ENCODE measurements at places on chromosomes 13 and 19.

DNA sequence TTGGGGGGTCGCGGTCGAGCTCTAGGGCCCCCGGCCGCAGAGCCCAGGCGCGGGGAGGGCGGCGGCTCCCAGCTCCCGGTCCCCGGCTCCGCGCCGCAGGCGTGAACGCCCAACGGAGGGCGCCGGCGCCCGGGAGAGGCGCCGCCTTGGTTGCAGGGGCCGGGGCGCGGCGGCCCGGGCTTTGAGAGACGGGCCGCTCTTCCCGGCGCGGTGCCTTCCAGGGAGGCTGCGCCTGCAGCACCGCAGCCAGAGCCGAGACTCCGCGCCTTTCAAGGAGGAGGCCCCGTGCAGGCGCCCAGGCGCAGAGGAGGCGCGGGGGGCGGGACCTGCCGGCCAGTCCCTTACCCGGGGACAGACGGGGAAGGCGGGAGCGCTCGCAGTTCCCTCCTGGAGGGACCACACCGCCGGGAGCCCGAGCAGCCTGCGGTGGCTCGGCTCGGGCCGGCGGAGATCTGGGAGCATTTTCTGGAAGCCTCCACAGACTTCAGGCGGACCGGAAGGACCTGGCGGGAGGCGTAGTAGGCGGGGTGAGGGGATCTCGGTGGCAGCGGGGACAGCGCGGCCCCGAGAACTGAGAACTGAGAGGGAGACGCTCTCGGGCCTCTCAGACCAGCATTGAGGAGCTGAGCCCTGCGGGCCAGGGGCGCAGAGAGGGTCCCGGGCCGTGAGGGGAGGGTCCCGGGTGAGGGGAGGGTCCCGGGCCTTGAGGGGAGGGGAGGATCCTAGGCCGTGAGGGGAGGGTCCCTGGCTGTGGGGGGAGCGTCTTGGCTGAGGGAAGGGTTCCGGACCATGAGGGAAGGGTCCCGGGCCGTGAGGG, 25.5 kb upstream of the MCF2L start:
- DNase-seq, result peak; percentile 39

DNA sequence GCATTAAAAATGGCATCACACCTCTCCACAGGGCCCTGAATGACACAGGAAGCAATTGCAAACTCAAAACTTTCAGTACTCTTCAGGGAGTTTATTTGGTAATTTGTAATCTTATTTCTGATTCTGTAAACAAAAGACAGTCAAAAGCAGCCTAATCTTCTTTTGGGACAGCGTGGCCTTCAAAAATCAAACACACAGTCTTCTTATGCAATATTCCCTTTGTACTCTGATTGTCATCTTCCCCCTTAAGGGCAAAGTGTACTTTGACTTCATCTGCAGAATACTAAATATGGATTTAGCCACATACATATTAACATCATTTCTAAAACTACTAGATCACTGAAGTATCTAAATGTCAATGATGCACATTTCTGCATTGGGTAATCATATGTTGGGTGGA, 322.0 kb downstream of the MZT1 start:
- no peak for DNase-seq

DNA sequence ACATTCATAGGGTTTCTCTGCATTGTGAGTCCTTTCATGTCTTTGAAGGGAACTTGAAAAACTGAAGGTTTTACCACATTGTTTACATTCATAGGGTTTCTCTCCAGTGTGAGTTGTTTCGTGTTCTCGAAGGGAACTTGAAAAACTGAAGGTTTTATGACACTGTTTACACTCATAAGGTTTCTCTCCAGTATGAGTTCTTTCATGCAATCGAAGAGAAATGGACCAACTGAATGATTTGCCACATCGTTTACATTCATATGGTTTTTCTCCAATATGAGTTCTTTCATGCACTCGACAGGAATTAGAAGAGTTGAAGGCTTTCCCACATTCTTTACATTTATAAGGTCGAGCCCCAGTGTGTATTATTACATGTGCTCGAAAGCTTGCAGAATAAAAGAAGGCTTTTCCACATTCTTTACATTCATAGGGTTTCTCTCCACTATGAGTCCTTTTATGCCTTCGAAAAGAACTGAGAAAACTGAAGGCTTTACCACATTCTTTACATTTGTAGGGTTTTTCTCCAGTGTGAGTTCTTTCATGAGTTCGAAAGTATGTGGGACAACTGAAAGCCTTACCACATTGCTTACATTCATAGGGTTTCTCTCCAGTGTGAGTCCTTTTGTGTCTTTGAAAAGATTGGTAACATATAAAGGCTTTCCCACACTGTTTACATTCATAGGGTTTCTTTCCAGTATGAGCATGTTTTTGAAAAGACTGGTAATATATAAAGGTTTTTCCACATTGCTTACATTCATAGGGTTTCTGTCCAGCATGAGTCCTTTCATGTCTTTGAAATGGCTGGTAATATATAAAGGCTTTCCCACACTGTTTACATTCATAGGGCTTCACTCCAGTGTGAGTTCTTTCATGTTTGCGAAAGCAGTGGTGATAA, 20.7 kb downstream of the ZNF14 start:
- DNase-seq, result no peak

DNA sequence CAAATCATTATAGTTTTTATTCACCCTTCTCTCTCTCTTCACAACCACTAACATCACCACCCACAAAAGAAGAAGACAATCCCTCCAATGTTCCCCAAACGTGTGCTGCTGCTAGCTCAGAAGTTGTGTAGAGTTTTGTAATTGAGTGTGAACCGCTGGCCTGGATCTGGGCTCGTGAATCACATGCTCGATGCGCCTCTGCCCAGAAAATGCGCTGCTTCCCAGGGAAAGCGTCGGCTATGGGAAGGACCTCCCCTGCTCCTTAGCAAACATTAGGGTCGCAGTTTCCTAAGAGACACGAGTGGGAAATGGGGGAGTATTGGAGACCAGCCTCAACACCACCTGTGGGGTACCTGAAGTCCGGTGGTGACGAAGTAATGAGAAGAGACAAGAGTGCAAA, 38.4 kb upstream of the ZNF726 start:
- DNase-seq, result no peak

DNA sequence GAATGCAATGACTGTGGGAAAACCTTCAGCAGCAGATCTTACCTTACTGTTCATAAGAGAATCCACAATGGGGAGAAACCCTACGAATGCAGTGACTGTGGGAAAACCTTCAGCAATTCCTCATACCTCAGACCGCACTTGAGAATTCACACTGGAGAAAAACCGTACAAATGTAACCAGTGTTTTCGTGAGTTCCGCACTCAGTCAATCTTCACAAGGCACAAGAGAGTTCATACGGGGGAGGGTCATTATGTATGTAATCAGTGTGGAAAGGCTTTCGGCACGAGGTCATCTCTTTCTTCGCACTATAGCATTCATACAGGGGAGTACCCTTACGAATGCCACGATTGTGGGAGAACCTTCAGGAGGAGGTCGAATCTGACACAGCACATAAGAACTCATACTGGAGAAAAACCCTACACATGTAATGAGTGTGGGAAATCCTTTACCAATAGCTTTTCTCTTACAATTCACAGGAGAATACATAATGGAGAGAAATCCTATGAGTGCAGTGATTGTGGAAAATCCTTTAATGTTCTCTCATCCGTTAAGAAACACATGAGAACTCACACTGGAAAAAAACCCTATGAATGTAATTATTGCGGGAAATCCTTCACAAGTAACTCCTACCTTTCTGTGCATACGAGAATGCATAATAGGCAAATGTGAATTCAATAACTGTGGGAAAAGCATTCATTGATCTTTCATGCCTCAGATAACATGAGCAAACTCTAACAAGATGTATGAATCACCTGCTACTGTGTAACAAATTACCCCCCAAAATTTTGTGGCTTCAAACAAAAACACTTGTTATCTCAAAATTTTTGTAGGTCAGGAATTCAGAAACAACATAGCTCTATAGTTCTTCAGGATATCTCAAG, 13.8 kb downstream of the ZNF557 start:
- no peak for DNase-seq

Measured in activated naive CD8-positive, alpha-beta T cell treated with anti-CD3 and anti-CD28 coated beads for 36 hours (primary cell).